Activated T-helper 1 cell treated with anti-CD3 and anti-CD28 coated beads, Interleukin-12 subunit alpha, Interleukin-12 subunit beta, Interleukin-2, Interleukin-4 antibody, amounts not matched to agents 30 ng/mL and 10 ng/mL and 1 ng/mL, durations not matched to agents 14 hours and 24 hours and 36 hours (primary cell): ENCODE measurements at places on chromosomes 5 and 9. TPM values are rescaled to one million over a fixed set of nuclear protein-coding genes. Genes with fewer than 3 reads are reported as not detected.

- no peak for DNase-seq
Measured at GRCh38 chr5:61823781-61824180, 482.2 kb upstream of the KIF2A start.

GRCh38 chr9:89608641-89609335 is 4.0 kb downstream of the GADD45G start:
- DNase-seq, result no peak

DNA sequence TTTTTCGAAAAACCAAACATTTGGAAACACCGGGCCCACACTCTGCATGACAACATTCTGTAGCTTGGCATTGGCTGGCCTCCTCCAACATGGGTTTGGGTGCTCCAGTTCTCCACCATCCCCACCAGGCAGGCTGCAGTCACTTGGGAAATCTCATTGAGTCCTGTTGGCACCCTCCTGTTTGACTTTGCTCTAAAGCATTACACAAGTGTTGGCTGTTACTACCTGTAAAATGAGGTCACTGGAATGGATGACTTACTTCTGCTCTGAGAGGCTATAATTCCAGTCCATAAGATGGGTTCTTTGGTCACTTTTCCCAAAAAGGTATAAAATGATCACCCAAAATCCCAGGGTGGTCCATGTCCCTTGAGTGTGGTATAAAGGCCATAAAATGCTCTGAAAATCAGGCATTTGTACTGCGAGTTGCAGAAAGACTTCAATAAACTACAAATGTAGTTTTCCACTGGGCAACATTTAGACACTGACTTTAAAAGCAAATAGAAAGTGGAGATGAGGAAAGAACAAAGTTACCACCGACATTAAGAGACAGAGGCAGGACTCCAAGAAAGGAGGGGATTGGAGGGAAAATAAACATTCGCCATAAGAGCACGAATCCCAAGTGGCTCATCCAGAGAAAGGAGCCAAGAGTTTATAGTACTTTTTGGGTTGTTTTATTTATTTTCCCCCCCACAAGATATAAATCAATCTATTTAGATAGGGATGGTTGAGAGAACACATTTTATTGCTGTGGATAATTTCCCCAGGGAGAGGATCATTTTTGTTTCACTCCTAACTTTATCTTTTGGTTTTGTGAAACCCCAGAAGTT is 295.1 kb downstream of the TLE1 start:
- DNase-seq, result no peak

- no peak for DNase-seq
Measured at GRCh38 chr5:24141046-24141445, 503.7 kb downstream of the CDH10 start.

DNA sequence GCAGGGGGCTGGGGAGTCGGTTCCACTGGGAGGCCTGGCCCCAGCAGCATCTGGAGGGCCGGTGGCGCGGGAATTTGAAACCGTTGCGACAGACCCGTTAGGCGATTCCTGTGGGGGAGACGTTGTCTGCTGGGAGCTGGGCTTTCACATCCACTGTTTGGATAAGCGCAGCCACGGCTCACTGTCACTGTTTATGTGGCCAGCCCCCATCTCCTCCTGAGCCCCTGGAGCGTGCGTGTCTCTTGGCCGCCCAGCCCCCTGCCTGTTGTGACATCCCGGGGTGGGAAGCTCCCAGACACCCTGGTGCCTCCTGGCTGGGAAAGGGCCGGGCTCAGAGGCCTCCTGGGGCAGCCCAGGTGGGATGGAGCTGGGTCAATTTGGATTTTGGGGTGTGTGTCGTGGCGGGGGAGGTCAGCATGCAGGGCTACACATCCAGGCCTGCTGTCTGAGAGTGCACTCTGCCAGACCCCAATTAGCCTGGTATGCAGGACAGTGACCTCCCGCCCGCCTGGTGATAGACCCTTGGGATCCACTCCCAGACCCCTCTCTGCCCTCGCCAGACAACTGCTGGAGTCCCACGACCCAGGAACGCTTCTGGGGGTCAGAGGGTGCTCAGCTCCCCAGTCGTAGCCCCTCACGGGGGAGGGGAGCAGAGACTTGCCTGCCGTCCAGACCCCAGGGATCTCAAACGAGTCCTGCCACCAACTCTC is 62.0 kb upstream of the RNU6ATAC start:
- DNase-seq, result no peak

GRCh38 chr9:100082782-100083181 is 16.0 kb downstream of the ERP44 start:
- no peak for DNase-seq

DNA sequence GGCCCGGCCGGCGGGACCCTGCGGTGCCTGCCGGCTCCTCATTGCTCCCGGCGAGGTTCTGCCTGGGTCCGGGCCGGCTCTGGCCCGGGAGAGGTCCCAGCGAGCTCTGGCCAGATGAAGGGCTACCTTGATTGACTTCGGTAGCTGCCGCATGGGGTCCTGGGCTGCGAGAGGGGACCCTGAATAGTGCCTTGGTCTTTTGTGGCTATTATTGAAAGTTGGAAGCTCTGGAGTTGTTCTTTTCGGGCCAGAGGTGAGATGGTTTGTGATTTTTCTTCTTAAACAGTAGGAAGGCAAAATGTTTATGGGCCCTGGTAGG is 635 bp downstream of the NAA35 start:
- DNase-seq, result no peak

DNA sequence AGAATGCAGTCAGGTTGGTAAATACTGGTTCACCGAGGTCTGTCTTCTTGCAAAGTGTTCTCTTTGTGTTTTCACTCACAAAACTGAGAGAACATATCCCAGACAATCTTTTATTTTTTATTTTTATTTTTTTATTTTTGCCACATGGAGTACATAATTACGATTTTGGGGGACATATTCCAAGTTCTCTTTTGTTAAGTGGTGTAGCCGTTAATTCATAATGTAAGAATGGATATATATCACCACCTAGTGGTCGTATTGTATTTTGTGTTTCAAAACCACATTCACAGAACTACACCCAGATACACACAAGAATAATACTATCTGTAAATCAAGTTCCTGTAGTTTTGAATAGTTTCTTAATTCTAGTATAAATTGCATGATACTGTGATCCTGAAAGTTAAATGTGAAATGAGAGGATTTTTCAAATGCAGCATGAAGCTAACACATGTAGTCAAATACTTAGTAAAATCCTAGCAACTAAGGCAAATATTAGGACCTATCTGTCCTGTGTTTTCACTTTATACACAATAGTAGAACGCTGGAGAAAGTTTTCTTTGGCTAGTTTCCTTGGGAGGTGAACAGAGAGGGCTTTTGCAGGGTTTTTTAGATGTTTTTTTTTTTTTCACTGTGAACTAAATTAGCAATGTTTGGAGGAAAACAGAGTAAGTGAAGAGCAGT is 92.7 kb downstream of the VCAN start:
- no peak for DNase-seq

- DNase-seq, result no peak
Measured at GRCh38 chr5:60369391-60369790, 330.6 kb downstream of the DEPDC1B start.

DNA sequence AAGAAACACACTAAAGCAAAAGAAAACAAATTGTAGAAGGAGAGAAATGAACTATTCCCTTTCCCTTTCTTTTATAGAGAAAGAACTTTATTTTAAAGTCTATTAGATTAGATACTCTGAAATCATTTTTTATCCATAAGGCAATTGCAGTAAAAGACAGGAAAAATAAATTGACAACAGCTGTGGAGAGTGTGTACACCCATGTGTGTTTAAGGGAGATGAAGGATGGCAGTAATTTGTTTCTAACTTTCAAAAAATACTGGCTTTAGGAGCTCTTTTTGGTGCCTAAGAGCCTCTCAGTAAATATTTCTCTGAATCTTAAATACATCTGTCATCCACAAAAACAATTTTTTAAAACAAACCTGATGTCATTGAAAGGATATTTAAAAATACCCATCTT is 18.3 kb upstream of the ARL14EPL start:
- no peak for DNase-seq

- DNase-seq, result no peak
Measured at GRCh38 chr5:60453186-60453976, 246.6 kb downstream of the DEPDC1B start.

- DNase-seq, result no peak
Measured at GRCh38 chr5:132070460-132071337, 2.9 kb upstream of the CSF2 start.

- no peak for DNase-seq
Measured at GRCh38 chr5:173217626-173218397, 17.2 kb downstream of the NKX2-5 start.

Gene FAM200C
- total RNA-seq, result 0.65 and 0.98 TPM in 2 replicates

Gene FRRS1L
- not detected in 2 replicates for total RNA-seq

Gene SHOC1
- total RNA-seq, result not detected in 2 replicates

Gene C1QTNF2
- not detected in 2 replicates for total RNA-seq

Gene RORB
- total RNA-seq, result 0.05 TPM in 1 of 2 replicates, not detected in the other

Gene DND1
- 3.3 and 4.1 TPM in 2 replicates for total RNA-seq

Gene CDH9
- not detected in 2 replicates for total RNA-seq
